ENCODE measurements at places on chromosomes 5 and 9.

GRCh38 chr9:35731415-35732184 lies 395 bp downstream of the TLN1 start:
- no peak for DNase-seq

- DNase-seq: no peak
Observed at GRCh38 chr5:145237843-145238242, 597.3 kb downstream of the PRELID2 start.

GRCh38 chr5:11050596-11051304 lies 289.7 kb upstream of the DAP start:
- DNase-seq: no peak

GRCh38 chr9:130208600-130209347 lies 36.6 kb downstream of the NCS1 start:
- DNase-seq: no peak

DNA sequence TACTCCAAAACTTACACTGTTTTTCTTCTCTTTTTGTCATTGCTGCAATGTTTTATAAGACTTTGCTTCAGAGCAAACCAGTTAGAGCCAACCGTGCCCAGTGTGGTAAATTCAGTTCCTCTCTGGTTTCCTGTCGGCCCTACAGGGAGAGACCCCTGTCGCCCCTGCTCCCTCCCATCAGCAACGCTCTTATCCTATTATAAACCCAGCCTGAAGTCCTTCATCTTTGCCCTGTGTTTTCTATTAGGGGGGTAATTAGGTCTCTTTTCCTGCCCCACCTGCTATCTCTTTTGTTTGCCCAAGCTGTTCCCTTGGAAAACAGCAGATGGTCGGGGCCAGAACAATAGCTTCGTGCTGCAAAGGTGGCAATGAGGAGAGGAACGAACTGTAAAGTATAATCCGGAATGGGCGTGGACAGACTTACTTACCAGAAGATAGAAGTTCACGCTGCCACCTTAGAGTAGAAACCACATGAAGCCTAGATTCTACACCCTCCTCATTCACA lies 21.4 kb upstream of the OTULINL start:
- DNase-seq: no peak

GRCh38 chr9:24090566-24090965 lies 264.5 kb upstream of the ELAVL2 start:
- no peak for DNase-seq

DNA sequence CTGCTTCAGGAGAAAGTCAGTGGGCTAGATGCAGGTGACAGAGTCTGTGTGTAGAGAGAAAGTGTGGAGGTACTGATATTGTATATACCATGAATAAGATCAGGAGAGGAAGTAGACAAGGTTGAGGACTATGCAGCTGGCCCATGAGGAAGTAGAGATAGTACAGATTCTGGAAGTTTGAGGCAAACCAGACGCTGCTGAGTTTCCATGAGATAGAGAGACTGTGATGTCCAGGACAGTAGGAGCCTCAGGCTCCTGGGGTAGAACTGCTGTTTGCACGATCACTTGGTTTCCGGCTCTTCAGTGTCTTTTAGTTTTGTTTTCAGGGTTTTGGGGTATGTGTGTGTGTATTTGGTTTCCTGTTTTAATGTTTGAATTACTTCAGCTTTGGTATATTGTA lies 13.6 kb downstream of the OTULINL start:
- peak; percentile 19 for DNase-seq

DNA sequence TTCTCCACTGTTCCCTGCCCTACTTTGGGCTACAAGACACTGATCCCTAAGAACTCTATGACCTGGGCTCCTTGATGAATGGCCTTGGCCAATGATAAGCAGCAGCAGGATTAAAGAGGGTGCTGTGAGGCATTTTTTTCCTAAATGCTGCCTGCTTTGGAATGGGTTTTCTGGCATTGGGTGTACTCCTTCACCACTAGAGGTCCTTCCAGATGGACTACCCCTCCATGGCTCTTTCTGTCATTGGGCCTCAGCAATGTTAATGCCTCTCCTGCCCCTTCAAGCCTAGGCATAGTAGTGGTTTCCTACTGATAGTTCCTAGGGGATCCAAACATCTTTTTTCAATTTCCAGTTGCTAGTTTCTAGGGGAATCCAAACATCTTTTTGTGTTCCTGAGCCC lies 319.3 kb upstream of the RPS23 start:
- DNase-seq: no peak

DNA sequence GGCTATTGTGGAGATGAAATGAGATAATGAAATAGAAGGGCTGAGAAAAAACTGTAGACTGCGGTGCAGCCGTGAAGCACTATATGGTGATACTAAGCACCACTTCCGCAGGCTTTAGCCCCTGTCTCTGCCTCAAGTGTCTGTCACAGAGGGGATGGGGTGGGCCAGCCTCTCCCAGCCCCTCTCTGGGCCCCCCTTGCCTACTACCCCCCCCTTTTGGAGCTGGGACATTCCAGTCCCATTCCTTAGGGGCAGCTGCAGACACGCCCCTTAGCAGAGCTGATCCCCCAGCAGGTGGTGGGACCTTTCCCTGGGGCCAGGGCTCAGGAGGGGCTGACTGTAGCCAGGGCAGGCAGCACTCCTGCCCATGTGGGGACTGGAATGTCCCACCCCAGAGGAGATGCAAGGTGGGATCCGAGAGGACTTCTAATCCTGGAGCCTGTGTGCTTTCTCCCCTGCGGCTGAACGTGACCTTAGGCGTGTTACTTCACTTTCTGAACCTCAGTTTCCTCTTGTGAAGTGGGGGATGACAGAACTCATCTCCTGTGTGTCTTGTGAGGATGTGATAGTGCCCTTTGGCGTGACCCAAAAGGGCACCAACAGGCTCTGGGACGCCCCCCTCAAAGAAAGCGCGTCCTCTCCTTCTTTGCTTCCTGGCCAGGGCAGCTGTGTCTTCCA lies 1.9 kb downstream of the N4BP3 start:
- DNase-seq: no peak

- no peak for DNase-seq
Observed at GRCh38 chr9:136578626-136578914, 32.7 kb upstream of the NOTCH1 start.

GRCh38 chr9:75607521-75607920 lies 283.0 kb upstream of the PCSK5 start:
- DNase-seq: no peak

DNA sequence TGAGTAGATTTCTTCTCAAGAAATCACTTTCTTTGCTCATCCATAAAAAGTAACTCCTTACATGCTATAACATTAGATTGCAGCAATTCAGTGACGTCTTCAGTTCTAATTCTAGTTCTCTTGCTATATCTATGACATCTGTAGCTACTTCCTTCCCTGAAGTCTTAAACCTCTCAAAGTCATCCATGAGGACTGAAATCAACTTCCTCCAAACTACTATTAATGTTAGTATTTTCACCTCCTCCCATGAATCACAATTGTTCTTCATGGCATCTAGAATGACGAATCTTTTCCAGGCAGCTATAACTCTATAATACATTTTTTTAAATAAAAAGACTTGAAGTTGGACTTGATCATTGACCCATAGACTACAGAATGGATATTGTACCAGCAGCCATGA lies 46.2 kb upstream of the PRRC1 start:
- no peak for DNase-seq

DNA sequence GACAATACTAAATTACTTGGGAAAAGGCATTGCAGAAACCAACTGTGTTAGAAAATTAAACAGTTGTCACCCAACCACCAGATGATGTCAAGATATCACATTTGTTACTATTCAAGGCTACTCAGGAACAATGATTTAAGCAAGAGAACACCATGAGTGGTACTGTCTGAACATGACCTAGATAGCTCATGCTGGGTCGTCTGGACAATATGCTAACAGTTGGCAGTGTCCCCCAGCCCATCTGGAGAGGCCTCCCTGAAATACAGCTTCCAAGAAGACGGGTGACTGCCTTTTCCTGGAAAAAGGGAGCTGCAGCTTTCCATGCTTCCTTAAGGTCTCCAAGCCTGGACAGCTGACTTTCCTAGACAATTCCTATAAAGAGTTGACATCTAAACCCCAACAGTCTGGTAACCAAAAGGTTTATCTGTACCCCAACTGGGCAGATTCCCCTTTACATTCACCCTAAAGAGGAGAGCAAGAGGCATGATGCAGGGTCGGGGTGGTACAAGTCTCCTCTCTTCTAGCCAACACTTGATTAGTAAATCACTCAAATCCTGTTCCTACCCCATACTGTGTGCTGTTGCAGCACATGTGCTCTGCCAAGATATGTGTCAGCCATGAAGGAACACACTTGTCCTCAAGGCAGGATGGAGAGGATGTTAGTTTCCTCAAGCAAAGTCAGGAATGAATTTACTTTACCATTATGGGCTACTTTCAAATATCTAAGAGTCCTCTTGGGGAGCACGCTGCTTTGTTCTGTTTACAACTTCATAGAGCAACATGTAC lies 433.0 kb downstream of the PDE4D start:
- DNase-seq: no peak

DNA sequence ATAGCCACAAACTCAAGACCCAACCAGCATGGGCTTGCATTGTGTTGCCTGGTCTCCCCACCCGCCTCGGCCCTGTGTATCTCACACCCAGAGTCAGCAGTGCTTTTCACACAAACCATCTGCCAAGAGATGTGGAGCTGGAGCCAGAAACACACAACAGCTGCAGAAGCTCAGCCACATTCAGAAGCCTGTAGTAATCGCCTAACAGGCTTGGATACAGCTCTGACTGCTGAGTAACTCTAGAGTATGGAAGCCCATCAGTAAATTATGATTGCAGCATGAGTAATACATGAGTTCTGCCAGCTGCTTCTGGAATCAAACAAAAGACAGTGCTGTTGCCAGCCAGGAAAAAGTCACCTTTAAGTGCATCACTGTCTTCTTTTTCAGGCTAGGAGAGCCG lies 16.0 kb downstream of the TEK start:
- DNase-seq: no peak

DNA sequence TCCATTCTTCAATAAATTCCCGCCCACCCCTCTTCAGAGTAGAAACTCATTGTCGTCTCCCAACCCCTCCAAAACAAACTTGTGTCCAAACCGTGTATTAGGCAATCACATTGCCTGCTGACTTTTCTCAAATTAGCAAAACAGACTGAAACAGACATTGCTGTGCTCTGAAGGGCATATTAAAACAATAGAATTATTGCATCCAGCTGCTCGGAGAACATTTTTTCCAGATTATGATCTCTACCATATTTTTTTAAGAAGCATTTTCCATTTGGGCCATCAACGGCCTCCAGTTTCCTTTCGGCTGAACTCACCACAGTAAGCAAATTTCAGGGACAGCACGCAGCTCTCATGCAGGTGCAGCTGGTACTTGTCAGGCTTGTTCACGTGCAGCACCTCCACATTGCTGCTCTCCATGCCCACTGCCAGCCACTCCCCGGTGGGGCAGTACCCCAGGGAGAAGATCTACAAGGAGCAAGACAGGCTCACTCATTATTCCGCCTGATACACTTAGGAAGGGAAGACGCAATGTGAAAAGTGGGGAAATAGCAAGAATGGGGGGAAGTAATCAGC lies 104.1 kb downstream of the TLE1 start:
- no peak for DNase-seq

- no peak for DNase-seq
Observed at GRCh38 chr9:126144196-126144595, 182.4 kb upstream of the MVB12B start.

GRCh38 chr5:60332244-60333004 lies 367.5 kb downstream of the DEPDC1B start:
- no peak for DNase-seq

DNA sequence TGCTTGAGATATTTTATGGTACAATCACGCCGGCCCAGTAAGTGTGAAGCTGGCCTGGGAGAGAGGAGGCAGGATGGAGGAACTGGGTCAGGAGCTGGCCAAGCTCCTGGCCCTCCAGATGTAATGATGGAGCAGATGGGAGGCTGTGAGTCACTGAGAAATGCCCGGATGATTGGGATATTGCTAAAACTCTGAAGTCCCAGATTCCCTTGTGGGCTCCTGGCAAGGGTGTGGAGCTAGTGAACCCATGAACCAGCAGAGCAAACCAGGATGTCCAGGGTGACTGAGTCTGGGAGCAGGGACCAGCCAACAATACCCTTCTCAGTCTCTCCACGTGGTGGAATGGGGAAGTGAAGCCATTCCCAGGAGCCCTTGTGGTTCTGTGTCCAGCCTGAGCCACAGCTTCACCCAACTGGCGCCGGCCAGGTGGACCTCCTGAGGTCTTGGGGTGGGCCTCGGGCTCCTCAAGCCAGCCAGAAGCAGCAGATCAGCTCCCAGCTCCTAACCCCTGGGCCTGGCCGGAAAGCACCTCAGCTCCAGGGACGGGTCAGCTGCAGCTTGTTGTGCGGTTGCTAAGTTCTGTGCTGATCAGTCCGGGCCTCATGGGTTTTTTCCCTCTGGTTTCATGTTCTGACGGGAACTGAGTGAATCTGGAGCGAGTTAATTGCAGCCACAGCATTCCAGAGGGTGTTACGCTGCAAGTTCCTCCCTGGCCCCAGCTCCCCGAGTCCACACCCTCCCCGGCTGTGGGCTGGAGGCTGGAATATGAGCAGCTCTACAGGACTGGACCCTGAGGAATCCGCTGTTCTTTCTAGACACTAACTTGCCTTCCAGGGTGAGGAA lies 37.6 kb downstream of the DUSP1 start:
- DNase-seq: no peak

GRCh38 chr5:80964919-80965318 lies 4.8 kb downstream of the RASGRF2 start:
- no peak for DNase-seq

GRCh38 chr5:111743988-111744387 lies 13.0 kb downstream of the NREP start:
- no peak for DNase-seq

- no peak for DNase-seq
Observed at GRCh38 chr9:78821126-78821822, 524.3 kb downstream of the PSAT1 start.

DNA sequence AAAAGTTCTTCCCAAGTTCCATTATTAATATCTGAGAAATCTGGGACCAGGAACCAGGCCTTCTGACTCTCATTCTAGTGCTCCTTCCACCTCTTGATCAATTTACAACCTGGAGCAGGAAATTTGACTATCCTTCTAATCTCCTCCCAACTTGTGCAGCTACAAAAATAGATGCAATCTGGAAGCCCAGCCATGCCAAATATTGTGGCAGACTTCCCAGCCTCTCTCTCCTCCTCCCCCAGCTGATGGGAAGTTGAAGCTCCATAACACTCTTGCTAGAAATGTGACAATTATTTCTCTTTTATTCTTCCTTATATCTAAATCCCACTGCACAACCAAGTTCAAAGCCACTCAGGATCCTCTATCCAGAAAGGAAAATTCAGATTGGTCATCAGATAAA lies 252.1 kb downstream of the SEC61B start:
- DNase-seq: no peak

GRCh38 chr5:66151491-66151890 lies 7.4 kb downstream of the SREK1 start:
- DNase-seq: no peak

DNA sequence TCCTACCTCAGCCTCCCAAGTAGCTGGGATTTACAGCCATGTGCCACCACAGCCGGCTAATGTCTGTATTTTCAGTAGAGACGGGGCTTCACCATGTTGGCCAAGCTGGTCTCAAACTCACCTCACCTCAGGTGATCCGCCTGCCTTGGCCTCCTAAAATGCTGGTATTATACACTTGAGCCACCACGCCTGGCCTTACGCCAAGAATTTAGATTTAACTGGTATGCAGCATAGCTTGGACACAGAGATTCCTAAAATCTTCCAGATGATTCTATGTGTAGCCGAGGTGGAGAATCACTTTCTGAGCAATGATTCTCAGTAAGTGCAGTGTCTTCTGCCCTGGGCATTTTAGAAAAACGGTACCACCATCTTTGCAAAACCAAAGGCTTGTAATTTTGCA lies 74.1 kb downstream of the HABP4 start:
- no peak for DNase-seq

All from stimulated activated CD4-positive, alpha-beta T cell treated with anti-CD3 and anti-CD28 coated beads, Interleukin-4, amount 100 ng/mL, for 24 hours (primary cell).